ENCODE measurements at places on chromosomes 1 and 21.

DNA sequence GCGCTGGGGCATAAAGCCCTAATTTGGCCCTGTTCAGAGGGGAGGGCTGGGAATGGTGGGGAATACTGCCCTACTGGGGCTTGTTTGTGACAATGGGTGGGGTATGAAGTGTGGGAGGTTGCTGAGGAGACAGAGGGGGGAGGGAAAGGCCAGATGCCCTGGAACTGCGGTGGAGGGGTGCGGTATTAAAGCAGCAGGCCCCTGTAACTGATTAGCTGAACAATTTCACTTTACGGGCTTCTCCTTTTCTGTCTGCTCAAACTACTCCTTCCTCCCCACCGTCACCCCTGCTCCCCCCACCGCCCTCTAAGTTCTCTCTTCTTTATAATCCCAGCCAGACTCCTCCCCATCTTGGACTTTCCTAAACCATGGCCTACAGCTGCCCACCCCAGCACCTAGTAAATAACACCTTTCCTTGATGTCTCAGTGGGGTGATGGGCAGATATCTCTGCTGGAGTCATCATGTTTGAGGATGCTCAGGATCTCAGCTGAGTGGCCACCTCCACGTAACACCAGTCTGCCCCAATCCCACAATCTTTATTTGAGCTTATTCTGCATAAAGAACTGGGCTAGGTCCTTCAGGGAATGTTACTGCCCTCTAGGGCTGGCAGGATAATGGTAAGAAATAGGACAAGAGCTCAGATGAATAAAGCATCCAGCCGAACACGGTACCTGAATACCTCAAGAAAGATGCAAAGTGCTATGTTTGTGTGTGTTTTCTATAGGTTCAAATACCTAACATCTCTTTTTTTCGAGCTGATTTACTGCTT is 33.5 kb downstream of the XCL1 start:
- DNase-seq: no peak

DNA sequence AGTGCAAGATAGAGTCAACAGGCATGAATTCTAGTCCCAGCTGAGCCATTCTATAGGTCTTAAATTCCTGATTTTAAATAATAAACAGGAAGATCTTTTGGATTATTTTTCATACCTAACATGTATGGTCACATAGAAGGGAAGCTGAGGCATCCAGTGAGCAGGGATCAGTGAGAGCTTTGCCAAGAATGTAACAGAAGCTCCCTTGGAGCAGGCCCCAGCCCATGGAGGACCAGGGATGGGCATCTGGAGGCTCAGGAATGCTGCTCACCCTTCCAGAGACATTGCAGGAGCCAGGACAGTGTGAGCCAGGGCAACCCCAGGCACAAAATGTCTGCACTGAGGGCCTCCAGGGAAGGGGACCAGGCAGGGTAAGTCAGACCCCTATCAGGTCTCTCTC is 54.4 kb upstream of the KCND3 start:
- no peak for DNase-seq

DNA sequence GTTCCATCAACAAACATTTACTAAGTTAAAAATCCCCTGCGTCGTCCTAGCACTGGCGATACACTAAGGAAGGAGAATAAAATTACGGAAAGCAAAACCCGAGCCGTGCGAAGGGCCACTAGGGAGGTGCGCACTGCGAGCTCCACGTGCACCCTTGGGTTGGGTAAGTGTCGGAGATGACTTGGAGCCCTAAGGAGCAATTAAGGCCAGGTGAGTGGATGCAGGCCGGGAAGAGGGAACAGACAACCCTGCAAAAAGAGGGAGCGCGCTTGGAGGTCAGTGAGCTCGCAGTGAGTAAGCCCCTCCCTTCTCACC is 704 bp downstream of the WDR4 start:
- DNase-seq: peak; percentile 59

- no peak for DNase-seq
These were observed 42.4 kb downstream of the ZNF697 start for GRCh38 chr1:119605686-119606085.

Data from AML-193 (cell line).